ENCODE measurements at places on chromosomes 16 and 17. TPM values are rescaled to one million over a fixed set of nuclear protein-coding genes. Genes with fewer than 3 reads are reported as not detected.
A peak's percentile ranks its signal among the peaks of the same experiment; 100 is the strongest.

GRCh38 chr17:14042411-14042810 is 26.9 kb upstream of the COX10 start:
- DNase-seq: no peak

- DNase-seq: no peak
Measured at GRCh38 chr17:13400491-13400890, 201.2 kb downstream of the HS3ST3A1 start.

GRCh38 chr17:10114931-10115535 is 83.4 kb downstream of the GAS7 start:
- peak; percentile 69 for DNase-seq

GRCh38 chr17:49990921-49991320 is 4.1 kb downstream of the DLX3 start:
- DNase-seq: no peak

DNA sequence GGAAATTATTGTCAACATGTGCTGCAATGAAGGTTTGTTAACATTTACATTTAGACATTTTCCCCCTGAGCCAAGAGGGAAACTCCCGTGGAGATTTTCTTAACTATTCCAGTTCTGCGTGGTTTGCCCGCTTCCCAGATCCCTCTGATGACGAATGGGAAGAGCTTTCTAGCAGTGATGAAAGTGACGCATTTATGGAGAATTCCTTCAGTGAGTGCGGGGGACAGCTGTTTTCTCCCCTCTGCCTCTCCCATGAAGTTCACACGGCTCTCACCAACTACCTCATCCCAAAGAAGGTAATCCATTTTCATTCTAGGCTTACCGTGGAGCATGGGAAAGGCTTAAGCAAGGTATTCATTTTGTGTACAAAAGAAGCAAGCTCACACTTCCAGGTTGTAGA is 18.2 kb downstream of the HEATR3 start:
- DNase-seq: no peak

DNA sequence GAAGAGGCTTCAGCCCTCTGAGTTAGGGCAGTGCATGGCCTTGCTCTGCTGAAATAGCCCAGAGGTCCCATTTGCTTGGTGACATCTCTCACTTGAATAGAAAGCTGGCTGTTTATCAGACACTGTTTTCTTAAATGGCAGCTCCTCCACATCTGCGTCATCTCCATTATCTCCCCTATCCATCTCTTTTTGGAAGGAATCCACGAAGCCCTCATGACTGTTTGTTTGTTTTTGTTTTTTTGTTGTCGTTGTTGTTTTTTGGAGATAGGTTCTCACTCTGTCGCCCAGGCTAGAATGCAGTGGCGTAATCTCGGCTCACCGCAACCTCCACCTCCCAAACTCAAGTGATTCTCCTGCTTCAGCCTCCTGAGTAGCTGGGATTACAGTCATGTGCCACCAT is 16.6 kb downstream of the NAA60 start:
- DNase-seq: no peak

- peak; percentile 68 for DNase-seq
Measured at GRCh38 chr17:39151943-39152818, 744 bp upstream of the PLXDC1 start.

DNA sequence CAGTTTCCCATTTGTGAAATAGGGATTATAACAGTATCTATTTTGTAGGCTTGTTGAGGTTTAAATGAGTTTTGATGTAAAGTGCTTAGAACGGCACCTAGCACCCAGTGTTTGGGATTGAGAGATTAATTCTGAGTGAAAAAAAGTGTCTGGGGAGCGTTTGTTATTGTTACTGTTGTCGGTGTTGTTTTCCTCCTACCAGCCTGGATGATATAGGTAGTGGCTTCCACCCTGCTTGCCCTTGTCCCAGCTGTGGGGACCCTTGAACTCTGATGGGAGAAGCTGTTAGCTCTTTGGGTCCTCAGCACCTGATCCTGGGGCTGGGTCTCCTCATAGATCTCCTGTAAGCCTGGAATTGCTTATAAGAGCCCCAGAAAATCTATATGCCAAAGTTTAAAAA is 4.9 kb downstream of the FMNL1 start:
- peak; percentile 72 for DNase-seq

GRCh38 chr16:68893710-68894705 is 50.7 kb downstream of the TANGO6 start:
- DNase-seq: no peak

DNA sequence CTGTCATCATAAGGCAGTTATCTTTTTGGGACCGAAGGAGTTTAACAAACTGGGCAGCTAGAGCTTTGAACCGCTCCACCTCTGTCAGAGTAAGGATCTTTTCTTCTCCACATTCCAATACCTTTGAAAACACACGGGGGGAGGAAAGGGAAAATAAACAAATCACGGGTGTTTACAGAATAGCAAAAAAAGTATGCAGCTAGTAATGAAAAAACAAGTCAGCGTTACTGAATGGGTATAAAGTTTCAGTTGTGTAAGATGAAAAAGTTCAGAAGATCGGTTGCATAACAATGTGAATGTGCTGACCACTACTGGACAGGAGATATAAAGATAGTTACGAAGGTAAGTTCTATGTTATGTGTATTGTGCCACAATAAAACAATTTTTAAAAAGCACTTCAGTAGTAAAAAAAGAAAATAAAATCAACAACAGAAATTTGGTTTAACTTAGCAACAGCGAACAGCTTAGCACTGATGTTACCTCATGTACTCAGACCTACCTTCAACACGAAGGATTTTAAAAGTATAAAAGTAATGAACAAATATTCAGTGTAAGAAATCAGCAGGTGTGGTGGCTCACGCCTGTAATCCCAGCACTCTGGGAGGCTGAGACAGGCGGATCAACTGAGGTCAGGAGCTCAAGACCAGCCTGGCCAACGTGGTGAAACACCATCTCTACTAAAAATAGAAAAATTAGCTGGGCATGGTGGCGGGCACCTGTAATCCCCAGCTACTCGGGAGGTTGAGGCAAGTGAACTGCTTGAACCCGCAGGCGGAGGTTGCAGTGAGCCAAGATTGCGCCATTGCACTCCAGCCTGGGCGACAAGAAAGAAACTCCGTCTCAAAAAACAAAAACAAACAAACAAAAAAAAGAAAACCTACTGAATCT is 34.3 kb downstream of the MARF1 start:
- no peak for DNase-seq

DNA sequence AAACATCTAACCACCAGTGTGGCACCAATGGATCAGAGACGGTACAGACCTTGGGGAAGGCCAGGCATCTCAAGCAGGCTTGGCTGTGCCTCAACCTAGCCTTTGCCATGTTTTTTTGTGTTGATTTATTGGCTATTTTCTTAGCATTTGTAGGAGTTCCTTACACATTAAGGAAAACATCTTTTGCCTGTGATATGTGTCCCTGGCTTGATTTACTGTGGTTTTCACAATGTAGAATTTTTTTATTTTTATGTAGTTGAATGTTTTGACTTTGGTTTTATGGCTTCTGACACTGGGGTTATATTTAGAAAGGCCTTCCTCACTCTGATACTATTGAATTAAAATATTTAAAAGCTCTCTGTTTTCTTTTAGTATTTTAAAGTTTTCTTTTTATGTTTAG is 132.6 kb downstream of the ZNF423 start:
- DNase-seq: no peak

GRCh38 chr17:15185625-15185991 is 79.5 kb downstream of the PMP22 start:
- no peak for DNase-seq

KCNJ2 gene
- not detected for total RNA-seq

MYH11 gene
- total RNA-seq: 0.05 TPM

G6PC1 gene
- total RNA-seq: not detected

STAT5B gene
- total RNA-seq: 189 TPM

NSF gene
- total RNA-seq: 32.7 TPM

PYDC1 gene
- total RNA-seq: not detected

PTX4 gene
- not detected for total RNA-seq

NPB gene
- total RNA-seq: 0.30 TPM

PHOSPHO1 gene
- total RNA-seq: 0.09 TPM

All from activated CD4-positive, alpha-beta T cell treated with anti-CD3 and anti-CD28 coated beads, Interleukin-2, amount 10 ng/mL, durations not matched to agents 24 days and 14 days (primary cell).